ENCODE measurements at places on chromosomes 5 and 9. TPM values are rescaled to one million over a fixed set of nuclear protein-coding genes. Genes with fewer than 3 reads are reported as not detected.
A peak's percentile ranks its signal among the peaks of the same experiment; 100 is the strongest.

DNA sequence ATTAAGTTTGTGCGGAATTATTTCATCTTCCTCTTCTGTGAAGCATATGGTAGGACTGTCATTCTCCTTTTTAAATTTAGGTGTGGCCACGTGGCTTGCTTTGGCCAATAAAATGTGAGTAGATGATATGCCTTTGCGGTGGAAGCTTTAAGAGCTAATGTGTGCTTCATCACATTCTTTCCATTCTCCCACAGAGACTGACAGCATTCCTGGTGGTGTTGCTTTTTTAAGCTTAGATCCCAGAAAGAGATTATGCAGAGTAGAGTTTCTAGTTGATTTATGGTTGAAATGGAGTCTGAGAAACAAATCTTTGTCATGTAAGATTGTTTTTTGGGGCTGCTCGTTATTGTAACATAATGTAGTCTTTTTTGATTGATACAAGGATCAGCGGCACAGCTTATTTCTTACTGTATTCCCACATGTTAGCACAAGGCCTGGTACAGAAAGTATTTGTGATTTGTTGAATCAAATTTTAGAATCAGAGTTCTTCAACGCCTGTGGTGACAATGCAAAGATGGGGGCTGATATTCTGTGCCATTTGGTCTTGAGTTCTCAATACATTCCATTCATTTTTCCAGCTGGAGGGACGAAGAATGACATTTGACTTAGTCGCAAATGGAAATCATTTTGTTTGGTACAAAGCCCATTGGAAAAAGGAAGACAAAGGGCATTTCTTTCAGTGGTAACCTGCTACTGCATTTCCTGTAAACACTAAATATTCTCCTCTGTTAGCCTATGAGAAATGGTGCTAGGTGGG, 209.9 kb upstream of the VLDLR start:
- H3K27ac ChIP-seq = no peak overlapping the region
- no peak overlapping the region for H3K4me3 ChIP-seq
- H3K4me1 ChIP-seq = no peaks in the 10 kb centered on the region

- no peaks in the 10 kb centered on the region for H3K36me3 ChIP-seq
- H3K27ac ChIP-seq = no peak overlapping the region
- H3K27me3 ChIP-seq = no peaks in the 10 kb centered on the region
Observed at GRCh38 chr9:37761511-37761910, 7.9 kb downstream of the TRMT10B start.

GRCh38 chr5:158084292-158084691, 225.3 kb upstream of the CLINT1 start:
- DNase-seq = no peak
- H3K4me1 ChIP-seq = no peaks in the 10 kb centered on the region
- H3K4me3 ChIP-seq = no peak overlapping the region
- H3K27ac ChIP-seq = no peak overlapping the region

DNA sequence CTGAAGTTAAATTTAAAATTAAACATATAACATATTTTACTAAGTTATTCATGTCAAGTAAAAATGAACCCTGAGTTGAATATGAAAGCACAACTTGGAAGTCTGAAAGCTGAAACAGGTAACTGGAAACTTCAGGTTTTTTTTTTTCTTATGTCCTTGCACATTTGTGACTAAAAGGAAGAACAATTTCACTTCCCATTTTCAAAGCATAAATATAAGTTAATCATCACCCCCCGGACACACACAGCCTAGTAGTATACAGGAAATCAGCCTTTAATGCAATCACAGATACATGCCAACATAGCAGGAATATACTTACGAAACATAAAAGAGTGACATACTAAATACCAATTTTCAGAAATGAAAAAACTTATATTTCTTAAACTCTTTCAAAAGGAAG, 225.9 kb downstream of the RFX3 start:
- no peak for DNase-seq
- H3K4me3 ChIP-seq = no peak overlapping the region

GRCh38 chr9:123865226-123866000, 64.5 kb downstream of the DENND1A start:
- H3K36me3 ChIP-seq = no peaks in the 10 kb centered on the region
- H3K4me3 ChIP-seq = no peak overlapping the region
- H3K4me1 ChIP-seq = peaks cover 3% of the 10 kb centered on the region
- no peaks in the 10 kb centered on the region for H3K27me3 ChIP-seq
- no peak for DNase-seq

- peaks cover 42% of the 10 kb centered on the region for H3K36me3 ChIP-seq
- H3K27ac ChIP-seq = peak overlapping the region; percentile 48
- H3K27me3 ChIP-seq = no peaks in the 10 kb centered on the region
- no peak overlapping the region for H3K4me3 ChIP-seq
- H3K4me1 ChIP-seq = peaks cover 5% of the 10 kb centered on the region
Observed at GRCh38 chr9:128565578-128565977, 13.2 kb downstream of the SPTAN1 start.

DNA sequence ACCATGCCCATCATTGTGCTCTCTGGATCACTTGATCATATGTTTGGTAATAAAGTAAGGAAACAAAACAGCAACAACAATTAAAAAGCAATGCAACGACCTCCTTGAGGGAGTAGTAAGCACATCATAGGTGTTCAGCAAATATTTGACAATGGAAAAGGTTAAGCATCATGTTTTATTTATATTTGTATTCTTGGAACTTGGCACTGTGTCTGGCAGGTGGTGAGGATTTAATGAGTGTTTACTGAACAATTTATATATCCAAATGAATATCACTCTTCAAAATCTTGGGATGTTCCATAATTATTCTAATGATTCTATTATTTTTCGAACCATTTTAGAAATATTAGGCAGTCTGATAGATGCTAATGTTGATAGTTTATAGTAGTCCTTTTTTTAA, 6.2 kb downstream of the PIP5K1B start:
- no peak overlapping the region for H3K27ac ChIP-seq
- H3K4me1 ChIP-seq = peaks cover 4% of the 10 kb centered on the region

- no peak overlapping the region for H3K4me3 ChIP-seq
- H3K4me1 ChIP-seq = no peaks in the 10 kb centered on the region
- no peaks in the 10 kb centered on the region for H3K27me3 ChIP-seq
Observed at GRCh38 chr5:59665086-59665831, 228.3 kb downstream of the PDE4D start.

GRCh38 chr9:99221266-99221620, 499 bp downstream of the ALG2 start:
- peak overlapping the region; percentile 93 for H3K27ac ChIP-seq
- peaks cover 18% of the 10 kb centered on the region for H3K4me1 ChIP-seq

DNA sequence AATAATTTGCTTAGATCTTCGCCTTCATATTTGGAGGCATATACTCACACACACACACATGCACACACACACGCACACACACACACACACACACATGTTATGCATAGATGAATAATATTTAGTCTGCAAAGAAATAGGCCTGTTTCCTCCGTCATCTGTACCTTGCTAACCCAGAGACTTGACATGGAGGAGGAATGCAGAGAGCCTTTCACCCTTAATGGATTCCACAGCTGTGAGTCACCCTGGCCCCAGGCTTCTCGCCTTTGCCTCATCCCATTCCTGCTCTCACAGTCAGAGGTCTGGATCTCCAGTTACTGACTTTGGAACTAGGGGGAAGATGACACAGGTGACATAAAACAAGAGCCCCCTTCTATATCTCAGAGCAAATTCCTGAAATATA, 29.7 kb downstream of the ZNF462 start:
- peak overlapping the region; percentile 70 for H3K27ac ChIP-seq
- no peaks in the 10 kb centered on the region for H3K27me3 ChIP-seq
- peaks cover 37% of the 10 kb centered on the region for H3K4me1 ChIP-seq
- H3K36me3 ChIP-seq = no peaks in the 10 kb centered on the region

- no peak for DNase-seq
- H3K36me3 ChIP-seq = no peaks in the 10 kb centered on the region
- no peaks in the 10 kb centered on the region for H3K27me3 ChIP-seq
- no peak overlapping the region for H3K27ac ChIP-seq
- no peaks in the 10 kb centered on the region for H3K4me1 ChIP-seq
Observed at GRCh38 chr5:13692172-13692571, 252.3 kb downstream of the DNAH5 start.

- no peak overlapping the region for H3K4me3 ChIP-seq
- H3K36me3 ChIP-seq = no peaks in the 10 kb centered on the region
- H3K27me3 ChIP-seq = peaks cover 12% of the 10 kb centered on the region
- peak overlapping the region; percentile 69 for H3K27ac ChIP-seq
Observed at GRCh38 chr5:176846335-176847140, 36.2 kb downstream of the UNC5A start.

The MOB3B gene
- 7.0 TPM for total RNA-seq

The NR3C1 gene
- total RNA-seq = 16.7 TPM

The PIP5K1B gene
- total RNA-seq = 9.9 TPM

The NR2F1-AS1 gene
- total RNA-seq = 13.2 TPM

The TRIM36 gene
- total RNA-seq = 3.3 TPM

The SURF6 gene
- total RNA-seq = 42.2 TPM

The SLC2A8 gene
- 79.6 TPM for total RNA-seq

The CDO1 gene
- total RNA-seq = 20.5 TPM

The BTNL8 gene
- total RNA-seq = not detected

The STKLD1 gene
- total RNA-seq = 2.1 TPM
